ENCODE measurements at places on chromosomes 16 and 17.

- no peak for DNase-seq
Observed at GRCh38 chr17:6048486-6048885, 21.7 kb upstream of the WSCD1 start.

DNA sequence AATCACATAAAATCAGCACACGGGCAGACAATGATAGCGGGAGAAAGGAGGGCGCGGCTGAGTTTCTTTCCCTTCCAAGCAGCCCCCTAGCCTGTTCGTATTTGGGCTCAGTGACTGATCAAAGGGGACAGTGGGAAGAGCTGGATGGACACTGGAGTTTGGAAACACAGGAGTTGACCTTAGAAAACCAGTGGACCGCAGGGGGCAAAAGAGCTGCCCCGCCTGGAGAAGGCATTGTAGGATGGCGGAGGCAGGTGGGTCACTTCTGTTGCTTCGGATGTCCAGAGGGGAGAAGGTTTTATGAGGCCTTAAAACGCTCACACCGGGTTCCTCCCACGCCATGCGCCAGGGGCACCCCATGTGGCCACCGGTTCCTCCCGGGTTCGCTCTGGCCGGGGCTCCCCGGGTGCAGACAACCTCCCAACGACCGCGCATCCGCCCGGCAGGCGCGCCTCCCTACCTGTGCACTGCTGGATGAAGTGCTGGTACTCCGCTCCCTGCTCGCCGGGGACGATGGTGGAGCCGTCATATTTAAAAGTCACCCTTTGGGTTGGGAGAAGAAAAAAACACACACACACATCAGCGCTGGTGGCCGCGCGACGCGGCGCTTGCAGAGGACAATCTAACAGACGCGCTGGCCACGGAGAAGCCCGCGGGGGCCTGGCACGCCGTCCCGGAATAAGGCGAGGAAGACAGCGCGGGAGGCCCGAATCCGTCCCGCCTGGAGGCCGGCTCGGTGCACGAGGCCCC lies 662 bp downstream of the COTL1 start:
- DNase-seq: no peak

DNA sequence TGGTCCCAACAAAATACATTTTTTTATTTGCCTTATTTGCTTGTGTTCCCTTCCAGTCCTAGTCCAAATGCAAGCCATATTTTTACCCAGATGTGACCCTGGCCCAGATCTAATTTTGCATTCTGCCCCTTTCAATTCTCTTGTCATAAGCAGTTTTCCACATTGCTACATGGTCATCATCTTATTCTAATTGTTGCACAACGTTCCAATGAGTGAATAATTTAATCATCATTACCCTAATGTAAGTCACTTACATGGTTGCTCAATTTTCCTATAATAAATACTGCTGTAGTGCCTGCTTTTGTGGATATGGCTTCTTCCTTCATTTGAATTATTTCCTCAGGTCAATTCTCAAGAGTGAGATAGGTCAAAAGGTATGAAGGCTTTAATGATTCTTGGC lies 12.8 kb downstream of the RSAD1 start:
- DNase-seq: no peak

DNA sequence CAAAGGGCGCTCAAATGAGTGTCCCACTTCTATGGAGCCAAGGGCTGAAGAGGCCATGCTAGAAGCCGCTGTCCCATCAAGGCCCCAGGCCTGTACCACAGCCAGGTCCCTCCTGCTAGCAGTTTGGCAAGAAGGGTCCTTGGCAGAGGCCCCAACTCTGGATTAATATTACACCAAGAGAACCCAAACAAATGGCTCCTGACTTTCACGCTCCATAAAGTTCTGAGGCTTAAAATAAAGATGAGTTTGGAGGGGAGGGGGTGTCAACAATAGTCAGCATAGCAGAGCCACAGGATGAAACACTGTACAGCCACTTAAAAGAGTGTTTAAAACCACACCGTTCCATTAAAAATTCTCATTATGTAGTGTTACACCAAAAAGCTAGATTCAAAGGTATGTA lies 30.5 kb downstream of the CUEDC1 start:
- DNase-seq: no peak

DNA sequence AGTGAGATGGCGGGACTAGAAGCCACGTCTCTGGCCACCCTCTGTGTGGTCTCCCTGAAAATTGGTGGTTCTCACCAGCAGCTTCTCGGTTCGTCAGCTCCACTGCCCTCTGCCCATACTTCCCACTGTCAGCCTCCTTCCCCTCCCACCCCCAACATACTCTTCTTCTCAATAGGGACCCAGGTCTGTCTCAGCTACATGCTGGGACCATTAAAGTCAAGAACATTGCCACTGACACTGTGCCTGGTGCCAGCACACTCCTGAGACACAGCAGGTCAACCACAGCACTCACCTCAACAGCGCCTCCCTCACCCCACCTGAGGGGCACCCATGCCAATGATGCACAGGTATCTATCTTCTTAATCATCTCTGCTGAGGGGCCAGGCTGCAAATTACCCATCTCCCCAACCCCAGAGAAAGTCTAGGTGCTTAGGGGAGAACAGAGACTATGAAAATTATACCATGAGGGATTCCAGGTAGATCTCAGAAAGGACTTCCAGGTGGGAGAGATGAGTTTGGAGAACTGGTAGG lies 1.3 kb downstream of the PLXDC1 start:
- no peak for DNase-seq

- DNase-seq: no peak
Observed at GRCh38 chr17:73362697-73363096, 50.9 kb upstream of the CDC42EP4 start.

- no peak for DNase-seq
Observed at GRCh38 chr16:54270711-54271110, 15.9 kb downstream of the IRX3 start.

DNA sequence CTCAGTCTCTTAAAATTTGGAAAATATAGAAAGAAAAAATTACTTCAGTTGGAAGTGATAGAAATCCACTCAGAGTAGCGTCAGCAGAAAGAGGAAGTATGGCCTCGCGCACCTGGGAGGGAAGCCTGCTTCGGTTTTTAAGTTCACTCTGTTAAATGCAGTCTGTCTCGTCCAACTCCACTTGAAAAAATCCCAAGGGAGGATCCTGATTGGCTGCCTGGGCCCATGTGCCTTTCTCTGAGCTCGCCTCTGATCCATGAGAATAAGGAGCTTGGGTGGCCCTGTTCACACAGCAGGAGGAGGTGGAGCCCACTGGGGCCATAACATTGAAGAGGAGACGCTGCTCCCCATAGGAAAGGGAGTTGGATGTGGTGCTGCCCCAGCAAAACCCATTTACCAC lies 40.7 kb downstream of the DNAJA2 start:
- DNase-seq: no peak

DNA sequence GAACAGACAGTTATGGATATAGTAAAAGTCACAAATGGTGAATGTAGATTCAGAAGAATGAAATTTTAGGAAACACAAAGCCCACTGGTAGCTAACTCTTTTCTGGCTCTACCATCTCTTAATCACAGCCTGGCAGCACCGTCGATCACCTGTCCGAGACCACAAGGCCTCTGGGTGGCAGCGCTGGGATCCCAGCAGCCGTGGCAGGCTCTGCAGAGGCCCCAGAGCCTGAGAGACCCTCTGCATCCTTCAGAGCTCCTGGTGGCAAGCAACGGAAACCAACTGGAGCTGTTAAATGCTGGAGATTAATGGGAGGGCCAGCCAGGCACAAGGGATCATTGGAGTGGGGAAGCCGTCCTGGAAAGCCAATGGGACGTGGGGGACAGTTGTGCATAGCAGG lies 26.3 kb downstream of the LAT start:
- DNase-seq: no peak
